ENCODE measurements at places on chromosomes 13 and 19.

GRCh38 chr19:1001538-1002166, 1.4 kb downstream of the GRIN3B start:
- peak; percentile 68 for DNase-seq

- DNase-seq, result no peak
Observed at GRCh38 chr19:49592486-49593232, 1.7 kb downstream of the PRR12 start.

GRCh38 chr13:94331281-94331680, 148.2 kb downstream of the DCT start:
- no peak for DNase-seq

DNA sequence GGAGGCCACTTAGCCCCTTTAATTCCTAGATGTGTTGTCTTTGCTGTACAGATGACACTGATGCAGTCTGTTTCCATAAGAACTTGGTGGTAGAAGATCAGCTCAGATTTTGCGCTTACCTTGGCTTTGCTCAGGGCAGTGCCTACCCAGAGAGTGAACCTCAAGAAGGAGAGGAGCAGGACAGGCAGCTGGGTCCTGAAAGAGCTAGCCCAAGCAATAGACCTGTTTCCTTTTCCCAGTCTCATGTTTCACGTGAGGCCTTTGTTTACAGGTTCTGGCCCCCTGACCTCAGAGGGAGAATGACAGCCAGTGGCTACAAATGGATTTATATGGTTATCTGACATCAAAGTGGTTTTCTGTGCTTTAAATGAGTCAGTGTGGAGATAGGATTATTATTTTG, 40.1 kb downstream of the METTL21C start:
- no peak for DNase-seq

DNA sequence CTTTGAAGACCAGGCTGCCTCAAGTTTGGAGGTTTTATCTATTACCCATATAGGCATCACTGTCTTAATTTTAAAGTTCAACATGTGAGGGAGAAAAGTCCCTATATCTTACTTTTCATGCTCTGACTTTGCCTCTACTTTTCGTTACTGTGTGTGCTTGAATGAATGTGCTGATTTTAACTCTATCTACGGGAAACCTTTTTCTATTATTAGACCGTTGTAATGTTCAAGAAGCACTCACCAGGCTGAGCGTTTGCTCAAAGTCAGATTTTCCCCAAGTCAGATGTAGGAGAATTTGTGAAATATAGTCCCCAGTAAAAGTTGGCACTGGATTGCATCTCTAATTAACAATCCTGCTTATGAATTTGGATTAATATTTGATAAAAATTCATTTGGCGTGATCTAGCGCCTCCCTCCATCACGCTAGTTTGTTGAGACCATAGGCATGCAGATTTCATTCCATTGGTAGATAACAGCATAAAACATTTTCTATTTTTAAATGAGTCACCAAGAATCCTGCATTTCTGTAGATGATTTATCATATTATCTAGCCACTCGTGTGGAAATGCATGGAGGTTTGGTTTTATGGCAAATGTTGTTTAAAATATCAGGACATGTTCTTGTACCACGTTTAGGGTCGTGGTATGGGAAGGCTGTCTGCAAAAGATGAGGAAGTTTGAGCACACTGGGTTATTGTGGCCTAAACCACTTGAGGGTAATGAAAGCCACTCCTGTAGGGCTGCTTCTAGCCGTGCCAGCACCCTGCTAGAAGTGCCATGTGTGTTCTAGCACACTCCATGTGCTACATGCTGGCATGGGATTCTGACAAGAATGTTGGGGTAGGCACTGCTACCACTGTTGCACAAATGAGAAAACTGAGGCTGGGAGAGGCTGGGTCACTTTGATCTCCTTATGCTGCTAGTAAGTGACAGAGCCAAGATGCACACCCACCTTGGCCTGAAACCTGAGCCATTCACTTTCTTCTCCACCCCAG, 179.4 kb downstream of the FGF9 start:
- no peak for DNase-seq

- no peak for DNase-seq
Observed at GRCh38 chr13:105035092-105035491, 1500.4 kb downstream of the EFNB2 start.

- DNase-seq, result no peak
Observed at GRCh38 chr13:62209529-62209928, 793.9 kb upstream of the PCDH20 start.

DNA sequence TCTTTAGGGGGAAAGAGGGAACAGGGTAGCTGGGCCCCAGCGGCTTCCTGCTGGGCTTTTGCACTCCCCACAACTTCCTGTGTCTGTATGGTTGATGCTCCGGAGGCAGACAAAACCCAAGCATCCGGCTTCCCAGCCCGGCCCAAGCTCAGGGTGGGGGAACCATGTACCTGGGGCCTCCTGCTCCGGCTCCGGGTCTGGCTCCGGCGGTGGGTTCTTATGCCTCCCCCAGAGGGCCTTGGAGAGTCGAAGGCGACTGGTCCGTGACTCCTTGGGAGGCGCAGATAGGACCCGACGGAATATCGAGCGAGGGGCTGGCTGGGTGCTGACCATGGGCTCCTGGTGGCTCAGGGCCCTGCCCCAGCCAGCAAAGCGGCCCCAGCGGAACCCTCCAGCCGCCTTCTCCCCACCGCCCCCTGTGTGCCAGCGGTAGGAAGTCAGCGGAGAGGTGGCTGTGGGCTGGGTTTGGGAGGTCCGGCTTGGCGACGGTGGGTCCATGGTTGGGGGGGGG, 428 bp downstream of the RASAL3 start:
- peak; percentile 67 for DNase-seq

GRCh38 chr13:31835932-31836331, 96.6 kb downstream of the RXFP2 start:
- no peak for DNase-seq

DNA sequence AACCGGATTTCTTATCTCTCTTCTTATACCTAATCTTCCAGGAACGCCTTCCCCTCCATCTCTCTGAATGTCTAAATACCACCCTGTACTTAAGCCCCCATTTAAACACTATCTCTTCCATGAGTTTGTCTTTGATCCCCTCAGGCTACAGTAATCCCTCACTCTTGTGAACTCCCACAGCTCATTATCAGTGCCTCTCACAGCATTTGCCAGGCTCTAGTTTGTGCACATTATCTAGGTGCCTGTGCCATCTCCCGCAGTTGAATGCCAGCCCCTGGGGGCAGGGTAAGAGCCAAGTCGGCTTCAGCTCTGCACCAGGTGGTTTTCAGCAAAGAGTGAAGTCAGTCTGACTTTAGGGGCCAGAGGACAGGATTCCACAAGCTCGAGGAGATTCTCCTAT, 71.4 kb downstream of the FREM2 start:
- no peak for DNase-seq

GRCh38 chr13:32746474-32746873, 160.2 kb downstream of the PDS5B start:
- no peak for DNase-seq

GRCh38 chr13:42602906-42603305, 29.0 kb downstream of the TNFSF11 start:
- no peak for DNase-seq

DNA sequence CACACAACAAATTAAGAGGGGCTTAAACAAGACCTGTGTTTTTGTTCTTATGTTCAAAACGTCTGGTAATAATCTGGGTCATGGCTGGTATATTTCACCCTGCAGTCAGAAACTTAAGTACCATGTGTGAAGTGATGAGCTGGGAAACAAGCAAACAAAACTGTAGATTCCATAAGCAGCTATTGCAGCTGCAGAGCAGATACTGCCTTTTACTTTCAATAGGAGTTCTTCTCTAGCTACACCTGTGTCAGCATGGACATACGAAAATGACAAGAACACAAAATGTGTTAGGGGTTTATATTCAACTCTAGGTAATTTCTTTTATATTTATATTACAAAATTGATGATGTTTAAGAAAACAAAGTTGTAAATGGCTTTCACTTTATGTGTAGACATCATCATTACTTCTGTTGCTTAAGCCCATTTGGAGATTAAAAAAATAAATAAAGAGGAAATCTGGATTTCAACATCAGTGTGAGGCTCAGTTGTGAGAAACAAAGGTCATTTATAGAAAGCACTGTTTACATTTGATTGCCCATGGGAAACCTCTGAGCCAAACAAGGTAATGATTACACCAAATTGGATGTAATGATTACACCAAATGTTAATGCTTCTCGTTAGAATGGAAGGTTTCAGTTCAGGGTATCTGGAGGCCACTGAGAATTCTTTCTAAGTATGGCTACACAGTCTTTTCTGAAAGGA, 451.0 kb upstream of the SLC10A2 start:
- DNase-seq, result no peak

GRCh38 chr13:43434191-43434590, 352.6 kb downstream of the ENOX1 start:
- DNase-seq, result no peak

DNA sequence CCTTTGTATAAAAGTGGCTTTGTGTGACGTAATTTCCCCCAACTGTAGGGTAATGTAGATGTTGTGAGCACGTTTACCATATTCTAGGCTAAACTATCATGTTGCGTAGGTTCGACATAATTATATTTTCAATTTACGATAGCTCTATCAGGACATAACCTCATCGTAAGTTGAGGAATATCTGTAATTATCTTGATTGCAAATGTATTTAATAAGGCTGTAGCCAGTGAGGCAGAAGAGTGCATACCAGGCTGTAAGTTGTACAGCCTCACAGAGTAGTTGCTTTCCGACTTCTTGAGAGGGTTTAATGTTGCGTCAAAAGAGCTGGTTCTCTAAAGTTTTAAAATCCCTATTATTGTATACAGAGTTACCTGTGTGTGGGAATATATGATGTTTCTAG, 839.4 kb upstream of the GPC6 start:
- no peak for DNase-seq

GRCh38 chr19:6413721-6414643, 10.6 kb downstream of the KHSRP start:
- DNase-seq, result no peak

DNA sequence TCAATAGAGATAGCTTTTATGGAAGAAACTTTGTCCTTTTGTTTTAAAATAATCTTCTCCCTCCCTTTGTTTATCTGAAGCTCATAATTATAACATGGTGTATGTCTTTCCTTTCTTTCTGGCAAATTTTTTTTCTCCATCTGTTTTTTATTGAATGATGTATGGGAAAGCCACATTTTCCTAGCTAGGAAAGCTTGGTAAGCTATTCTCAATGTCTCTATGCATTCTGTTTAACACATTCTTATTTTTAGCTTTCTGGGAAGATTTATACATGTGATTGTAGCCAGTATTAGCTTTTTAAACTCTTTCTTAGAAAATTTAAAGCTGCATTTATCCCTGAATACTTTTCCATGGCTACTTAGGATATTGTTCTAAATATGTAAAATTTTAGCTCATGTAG, 124.9 kb upstream of the CSNK1A1L start:
- no peak for DNase-seq

DNA sequence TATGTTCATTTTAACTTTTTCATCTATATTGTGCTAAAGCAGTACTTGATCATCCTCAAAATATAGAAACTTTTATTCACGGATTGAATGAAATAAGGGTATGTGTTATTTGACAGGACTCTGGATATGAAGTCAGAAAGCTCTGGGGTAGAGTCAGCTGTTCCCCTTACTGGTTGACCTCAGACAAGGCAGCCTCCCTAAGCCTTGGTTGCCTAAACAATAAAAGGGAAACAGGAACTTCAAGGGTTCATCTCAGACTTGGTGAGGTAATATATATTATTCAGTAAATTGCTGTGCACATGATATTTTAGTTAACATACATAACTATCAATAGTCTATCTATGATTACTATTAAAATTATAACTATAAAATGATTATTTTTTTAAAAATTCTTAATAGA, 13.6 kb downstream of the POLR1D start:
- DNase-seq, result no peak

DNA sequence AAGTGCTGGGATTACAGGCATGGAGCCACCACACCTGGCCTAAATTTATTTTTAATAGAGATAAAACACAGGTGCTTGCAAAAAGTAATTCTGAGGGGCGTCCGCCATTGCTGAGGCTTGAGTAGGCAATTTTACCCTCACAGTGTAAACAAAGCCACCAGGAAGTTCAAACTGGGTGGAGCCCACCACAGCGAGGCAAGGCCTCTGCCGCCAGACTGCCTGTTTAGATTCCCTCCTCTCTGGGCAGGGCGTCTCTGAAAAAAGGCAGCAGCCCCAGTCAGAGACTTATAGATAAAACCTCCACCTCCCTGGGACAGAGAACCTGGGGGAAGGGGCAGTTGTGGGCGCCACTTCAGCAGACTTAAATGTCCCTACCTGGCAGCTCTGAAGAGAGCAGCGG, 50.7 kb downstream of the B3GLCT start:
- no peak for DNase-seq

GRCh38 chr19:7806876-7807275, 23.1 kb upstream of the EVI5L start:
- DNase-seq, result no peak

GRCh38 chr19:44682807-44683206, 11.5 kb downstream of the CEACAM19 start:
- DNase-seq, result no peak

- DNase-seq, result no peak
Observed at GRCh38 chr13:35872369-35872768, 258.8 kb downstream of the DCLK1 start.

DNA sequence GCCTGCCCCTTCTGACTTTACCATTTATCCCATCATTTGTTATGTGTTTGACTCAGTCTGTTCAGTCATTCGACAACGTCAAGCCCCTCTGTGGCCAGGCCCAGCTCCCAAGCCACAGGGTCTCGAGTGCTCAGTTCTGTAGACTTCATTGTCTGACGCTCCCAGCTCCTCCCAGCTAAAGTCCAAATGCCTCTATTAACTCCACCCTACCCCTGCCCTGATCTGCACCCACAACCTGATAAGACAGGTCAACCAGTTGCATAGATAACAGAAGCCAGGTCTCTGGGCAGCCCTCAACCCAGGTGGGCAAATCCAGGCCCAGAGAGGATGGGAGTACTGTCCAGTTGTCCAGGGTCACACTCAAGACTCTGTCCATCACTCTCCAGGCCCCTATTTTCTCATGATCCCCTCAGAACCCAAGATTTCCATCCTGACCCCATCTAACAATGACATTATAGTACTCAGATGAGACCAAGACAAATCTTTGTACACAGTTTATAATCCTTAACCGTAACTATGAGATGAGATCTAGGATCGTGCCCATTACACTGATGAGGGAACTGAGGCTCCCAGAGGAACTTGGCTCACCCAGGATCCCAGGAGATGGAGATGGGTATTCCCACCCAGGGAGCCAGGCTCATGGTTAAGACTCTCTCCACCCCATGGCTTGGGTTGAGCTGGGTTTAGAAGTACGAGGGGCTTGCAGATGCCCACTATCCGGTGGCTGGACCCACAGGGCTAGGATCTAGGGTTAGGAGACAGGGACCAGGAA, 1.1 kb downstream of the TM6SF2 start:
- no peak for DNase-seq

GRCh38 chr13:95204231-95204765, 97.0 kb downstream of the ABCC4 start:
- no peak for DNase-seq

DNA sequence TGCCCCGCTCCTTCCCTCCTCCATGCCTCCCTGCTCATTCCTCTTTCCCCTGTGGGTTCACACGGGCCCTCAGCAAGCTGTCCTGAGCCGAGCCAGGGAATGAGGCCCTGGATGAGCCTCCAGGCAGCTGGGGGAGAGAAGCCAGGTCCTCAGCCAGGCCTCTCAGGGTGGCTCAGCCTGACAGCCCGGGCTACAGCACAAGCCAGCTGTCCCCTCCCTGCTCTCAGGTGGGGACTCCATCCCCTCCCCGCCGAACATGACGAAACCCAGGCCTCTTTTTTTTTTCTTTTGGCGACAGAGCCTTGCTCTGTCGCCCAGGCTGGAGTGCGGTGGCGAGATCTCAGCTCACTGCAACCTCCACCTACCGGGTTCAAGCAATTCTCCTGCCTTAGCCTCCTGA, 40.0 kb upstream of the MATK start:
- DNase-seq, result no peak
